RWPE1 (cell line): ENCODE measurements at places on chromosomes 2 and 18.

DNA sequence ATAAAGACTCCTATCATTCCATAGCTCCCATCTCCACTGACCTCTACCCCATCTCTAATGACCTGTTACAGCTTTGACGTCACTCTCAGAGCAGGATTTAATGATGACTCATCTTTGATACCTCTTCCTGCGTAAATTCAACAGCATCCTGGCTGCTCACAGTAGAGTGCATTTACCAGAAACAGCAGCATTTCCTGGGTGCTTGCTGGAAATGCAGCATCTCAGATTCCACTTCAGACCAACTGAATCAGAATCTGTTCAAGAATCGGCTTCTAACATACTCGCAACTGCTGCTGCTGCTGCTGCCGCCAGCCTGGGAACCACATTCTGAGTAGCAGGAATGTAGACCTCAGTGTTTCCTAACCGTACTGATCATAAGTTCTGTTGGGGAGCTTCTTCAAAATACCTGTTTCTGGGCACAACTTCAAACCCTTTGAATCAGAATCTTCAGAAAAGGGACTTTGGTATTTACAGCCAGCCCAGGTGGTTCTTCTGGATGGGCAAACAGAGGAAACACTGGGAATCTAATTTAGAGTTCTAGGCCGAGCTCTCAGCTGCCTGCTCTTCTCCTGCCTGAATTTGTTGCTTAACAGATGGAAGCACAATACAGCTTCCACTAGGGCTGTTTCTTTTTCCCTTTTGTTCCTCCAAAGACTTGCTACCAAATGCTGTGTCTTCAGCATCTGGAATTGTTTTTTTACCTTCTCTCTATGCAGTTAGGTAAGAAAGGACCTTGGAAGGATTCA lies 241.4 kb downstream of the NCKAP5 start:
- no peak for DNase-seq

DNA sequence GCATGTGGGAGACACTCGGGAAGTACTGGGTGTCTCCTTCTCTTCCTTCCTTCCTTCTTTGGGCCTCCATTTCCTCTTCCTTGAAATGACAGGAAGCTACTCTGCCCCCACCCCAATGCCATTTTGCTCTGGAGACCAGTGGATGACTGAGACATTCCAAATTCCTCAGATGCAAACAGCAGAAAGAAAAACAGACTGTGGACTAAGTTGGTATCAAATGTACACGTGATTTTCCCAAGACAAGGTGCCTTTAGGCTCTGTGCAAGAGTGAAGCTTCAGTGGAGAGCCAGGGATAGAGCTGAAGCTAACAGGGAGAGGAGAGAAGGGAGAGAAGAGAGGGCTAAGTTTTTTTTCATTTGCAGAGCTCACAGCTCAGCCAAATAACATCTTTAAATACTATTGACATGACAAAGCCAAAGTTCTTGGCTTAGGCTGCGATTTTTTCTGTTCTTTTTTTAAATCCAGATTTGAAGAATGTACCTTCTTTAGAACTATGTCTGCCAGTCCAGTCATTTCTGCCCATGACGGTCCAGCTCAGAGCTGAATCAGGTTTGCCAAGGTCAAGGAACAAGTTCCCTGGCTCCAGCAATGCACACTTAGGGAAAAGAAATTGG lies 84.5 kb upstream of the LCLAT1 start:
- DNase-seq: no peak

- no peak for DNase-seq
Observed at GRCh38 chr2:150214626-150215025, 272.8 kb downstream of the RND3 start.

- DNase-seq: peak; percentile 63
Observed at GRCh38 chr2:240437861-240438809, 2.7 kb downstream of the GPC1 start.

DNA sequence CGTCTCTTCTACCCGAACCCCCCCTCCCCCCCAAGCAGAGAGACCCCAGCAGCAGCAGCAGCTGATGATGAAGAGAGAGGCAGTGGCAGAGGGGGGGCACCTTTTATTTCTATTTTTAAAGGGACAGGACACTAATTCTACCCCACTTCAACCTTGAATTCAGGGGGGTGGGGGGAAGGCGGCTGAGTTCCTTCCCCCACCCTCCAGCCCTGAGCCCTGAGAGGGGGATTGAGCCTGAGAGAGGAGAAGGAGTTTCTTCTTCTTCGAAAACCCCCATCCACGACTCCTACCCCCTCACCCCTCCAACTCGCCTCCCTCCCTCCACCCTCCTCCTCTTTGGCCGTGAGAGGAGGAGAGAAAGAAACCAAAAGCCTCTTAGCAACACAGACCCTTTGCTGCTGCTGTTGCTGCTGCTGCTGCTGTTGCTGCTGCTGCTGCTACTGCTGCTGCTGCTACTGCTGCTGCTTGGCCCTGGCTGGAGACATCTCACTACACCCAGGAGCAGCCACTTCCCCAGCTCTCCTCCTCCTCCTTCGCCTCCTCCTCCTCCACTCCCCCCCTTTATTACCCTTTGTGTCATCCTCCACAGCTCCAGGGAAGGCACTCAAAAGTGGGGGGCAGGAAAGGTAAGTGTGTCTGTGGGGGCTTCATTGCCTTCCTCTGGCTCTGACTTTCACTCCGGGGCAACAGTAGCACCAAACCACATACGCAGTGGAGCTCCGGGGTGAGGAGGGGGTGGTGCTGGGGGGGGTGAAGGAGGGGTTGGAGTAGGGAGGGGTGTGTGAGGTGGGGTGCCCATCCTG lies at the start of gene MBD5:
Gene MBD5 (plus strand): TSS at position 33 of the 803 bp plus-strand sequence.
- peak; percentile 13 for DNase-seq

GRCh38 chr18:12659904-12660605 lies 2.1 kb upstream of the SPIRE1 start:
- DNase-seq: peak; percentile 63

DNA sequence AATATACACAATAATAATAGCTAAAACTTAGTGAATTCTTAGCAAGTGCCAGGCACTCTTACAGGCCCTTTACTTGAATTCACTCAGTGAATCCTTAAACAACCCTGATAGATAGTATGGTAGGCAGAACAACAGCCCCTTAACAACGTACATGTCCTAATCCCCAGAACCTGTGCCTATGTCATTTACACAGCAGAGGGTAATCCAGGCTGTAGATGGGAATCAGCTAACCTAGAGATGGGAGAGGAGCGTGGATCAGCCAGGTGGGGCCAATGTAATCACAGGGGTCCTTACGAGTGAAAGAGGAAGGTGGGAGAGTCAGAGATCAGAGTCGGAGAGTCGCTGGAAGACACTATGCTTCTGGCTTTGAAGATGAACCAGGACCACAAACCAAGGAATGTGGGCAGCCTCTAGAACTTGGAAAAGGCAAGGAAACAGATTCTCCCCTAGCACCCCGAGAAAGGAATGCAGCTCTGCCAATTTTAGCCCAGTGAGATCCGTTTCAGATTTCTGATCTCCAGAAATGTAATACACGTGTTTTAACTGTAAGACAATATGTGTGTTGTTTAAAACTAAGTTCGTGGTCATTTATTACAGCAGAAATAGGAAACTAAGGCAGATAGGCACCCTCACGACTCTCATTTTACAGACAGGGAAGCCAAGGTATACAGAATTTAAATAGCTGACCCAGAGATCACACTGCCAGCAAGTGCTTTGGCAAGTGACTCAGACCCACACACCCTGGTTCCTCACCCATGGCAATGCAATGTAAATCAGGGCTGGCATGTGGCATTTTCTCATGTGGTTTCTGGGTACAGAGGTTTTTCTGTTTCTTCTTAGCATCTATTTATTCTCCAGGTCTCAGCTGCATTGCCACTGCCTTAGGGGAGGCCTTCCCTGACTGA lies 68.9 kb downstream of the DOCK10 start:
- no peak for DNase-seq

GRCh38 chr18:12288403-12288755 lies 19.7 kb upstream of the TUBB6 start:
- DNase-seq: no peak

DNA sequence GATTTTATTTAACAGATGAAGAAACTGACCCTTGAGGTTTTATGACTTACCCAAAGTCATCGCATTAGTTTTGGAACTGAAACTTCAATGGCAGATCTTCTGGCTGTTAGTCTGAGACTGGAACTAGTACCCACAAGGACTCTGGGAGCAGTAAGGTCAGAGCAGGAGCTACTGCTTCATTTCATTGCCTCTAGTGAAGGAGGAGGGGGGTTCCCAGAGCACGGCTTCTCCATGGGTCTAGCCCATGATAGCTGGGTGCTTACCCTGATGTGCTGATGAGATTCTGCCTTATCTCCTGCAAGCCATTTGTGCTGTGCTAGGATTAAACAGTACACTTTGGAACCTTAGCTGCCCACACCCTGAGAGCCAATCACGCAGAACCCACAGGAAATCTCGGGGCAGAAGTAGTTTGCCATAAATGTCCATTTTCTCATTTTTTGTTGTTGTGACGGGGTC lies 5.4 kb upstream of the RNASEH1 start:
- no peak for DNase-seq

- DNase-seq: peak; percentile 91
Observed at GRCh38 chr2:219298759-219299371, 10.3 kb downstream of the PTPRN start.

- peak; percentile 8 for DNase-seq
Observed at GRCh38 chr2:191352536-191352935, 107.3 kb downstream of the MYO1B start.

DNA sequence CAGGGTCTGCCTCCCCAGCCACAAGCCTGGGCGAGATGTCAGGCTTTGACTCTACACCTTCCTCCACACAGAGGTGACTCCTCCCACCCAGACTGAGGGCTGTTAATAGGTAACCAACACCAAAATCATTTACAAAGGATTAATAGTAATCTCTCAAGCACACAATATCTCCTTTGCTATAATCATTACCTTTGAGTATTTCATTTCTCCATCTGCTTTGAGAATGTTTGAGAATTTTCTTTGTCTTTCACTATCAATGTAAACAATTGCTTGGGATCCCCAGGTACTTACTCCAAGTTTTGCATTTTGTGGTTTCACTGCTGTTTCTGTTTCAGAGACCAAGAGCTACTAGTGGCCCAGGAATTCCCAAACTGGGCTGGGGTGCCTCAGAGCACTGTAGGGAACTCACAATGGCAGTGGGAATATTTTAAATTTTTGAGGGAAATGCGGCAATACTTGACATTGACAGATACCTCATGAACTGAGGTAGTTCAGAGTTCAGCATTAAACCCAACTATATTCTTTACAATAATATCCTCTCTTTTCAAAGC lies 166.4 kb upstream of the MGAT5 start:
- DNase-seq: no peak

DNA sequence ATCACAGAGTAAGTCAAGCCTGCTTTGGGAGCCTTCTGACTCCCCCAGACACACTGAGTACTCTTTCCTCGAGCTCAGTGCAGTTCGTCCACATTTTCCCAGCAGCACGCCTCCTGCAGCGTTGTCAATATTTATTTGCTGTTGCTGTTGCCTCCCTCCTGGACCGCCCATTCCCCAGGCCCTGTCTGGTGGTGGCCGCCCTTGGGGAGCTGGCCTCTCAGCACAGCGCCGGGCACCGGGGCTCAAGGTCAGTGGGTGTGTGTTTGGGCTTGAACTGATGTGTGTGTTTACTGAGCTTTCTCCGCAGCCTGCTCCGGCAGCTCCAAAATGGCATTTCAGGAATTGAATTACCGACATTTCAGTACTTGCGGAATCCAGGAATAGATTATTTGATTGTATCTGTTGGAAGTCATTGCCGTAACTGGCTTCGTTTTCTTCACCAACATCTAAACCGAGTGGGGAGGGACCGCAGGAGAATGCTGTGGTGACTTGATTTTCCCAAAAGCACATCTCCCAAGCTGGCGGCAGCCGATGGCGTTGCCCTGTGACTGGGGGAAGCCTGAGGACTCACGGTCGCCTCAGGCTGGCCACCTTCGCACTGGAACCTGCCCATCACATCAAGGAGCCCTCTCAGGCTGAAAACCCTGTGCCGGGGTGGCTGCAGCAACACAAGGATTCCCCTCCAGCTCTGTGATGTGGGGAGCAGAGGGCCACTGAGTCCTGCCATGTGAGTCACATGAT lies 66.0 kb downstream of the HPCAL1 start:
- DNase-seq: no peak

- no peak for DNase-seq
Observed at GRCh38 chr2:179692043-179692442, 169.4 kb downstream of the ZNF385B start.

DNA sequence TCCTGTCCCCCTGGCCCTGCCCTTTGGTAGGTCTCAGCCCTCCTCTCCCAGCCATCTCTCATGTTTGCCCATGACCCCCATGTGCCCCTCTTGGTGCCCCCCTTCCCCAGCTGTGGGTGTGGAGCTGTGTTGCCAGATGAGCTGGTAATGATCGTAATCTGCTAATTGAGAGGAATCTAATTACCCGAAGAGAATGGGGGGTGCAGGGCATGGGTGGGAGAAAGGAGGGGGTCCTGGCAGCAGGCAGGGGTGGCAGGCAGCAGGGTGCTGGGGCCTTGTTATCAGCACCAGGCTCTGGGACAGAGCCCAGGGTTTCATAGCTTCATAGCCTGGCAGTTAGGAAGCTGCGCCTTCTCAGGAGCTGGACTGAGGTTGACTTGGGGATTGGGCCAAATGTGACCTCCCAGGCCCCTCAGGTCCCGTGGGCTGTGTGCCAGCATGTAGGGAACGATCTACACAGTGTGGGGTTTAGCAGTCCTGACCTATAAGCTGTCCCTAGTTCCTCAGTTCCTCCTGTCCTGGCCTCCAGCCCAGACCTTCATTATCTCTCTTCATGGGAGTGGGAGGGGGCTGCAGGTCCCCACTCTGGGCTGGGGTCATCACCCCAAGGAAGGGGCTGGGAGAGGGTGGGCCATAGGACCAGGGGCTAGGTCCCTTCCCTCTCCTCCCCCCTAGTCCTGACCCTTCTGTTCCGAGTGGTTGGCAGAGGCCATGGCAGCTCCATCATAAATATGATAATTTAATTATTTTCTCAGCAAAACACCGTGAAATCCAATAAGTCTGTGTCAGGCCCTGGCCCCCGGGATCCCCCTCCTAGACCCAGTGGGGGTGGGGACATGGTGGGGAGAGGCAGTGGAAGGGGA lies 6.5 kb upstream of the ASIC4 start:
- DNase-seq: no peak

GRCh38 chr2:34423301-34423700 lies 824.2 kb upstream of the FAM98A start:
- no peak for DNase-seq

GRCh38 chr2:60481257-60481656 lies 72.2 kb downstream of the BCL11A start:
- DNase-seq: no peak

GRCh38 chr2:102841107-102841840 lies 79.4 kb downstream of the TMEM182 start:
- DNase-seq: no peak

DNA sequence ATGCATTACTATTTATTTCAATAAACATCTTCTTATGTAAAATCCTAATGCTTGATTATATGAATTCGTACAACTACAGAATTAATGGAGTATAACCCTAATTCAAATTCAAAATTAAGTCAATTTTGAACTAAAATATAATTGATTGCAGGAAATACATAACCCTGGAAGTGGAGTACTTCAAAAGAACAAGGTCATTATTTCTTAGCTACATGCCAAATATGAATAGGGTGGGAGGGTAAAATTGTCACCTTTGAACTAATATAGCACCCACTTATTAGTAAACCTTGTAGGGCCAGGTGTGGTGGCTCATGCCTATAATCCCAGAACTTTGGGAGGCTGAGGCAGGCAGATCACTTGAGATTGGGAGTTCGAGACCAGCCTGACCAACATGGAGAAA lies 895.4 kb upstream of the ACVR2A start:
- DNase-seq: no peak
